Activated T-helper 1 cell treated with anti-CD3 and anti-CD28 coated beads, Interleukin-12 subunit alpha, Interleukin-12 subunit beta, Interleukin-2, Interleukin-4 antibody, amounts not matched to agents 30 ng/mL and 10 ng/mL and 1 ng/mL, durations not matched to agents 14 hours and 24 hours and 36 hours (primary cell): ENCODE measurements at places on chromosomes 12 and 14.

DNA sequence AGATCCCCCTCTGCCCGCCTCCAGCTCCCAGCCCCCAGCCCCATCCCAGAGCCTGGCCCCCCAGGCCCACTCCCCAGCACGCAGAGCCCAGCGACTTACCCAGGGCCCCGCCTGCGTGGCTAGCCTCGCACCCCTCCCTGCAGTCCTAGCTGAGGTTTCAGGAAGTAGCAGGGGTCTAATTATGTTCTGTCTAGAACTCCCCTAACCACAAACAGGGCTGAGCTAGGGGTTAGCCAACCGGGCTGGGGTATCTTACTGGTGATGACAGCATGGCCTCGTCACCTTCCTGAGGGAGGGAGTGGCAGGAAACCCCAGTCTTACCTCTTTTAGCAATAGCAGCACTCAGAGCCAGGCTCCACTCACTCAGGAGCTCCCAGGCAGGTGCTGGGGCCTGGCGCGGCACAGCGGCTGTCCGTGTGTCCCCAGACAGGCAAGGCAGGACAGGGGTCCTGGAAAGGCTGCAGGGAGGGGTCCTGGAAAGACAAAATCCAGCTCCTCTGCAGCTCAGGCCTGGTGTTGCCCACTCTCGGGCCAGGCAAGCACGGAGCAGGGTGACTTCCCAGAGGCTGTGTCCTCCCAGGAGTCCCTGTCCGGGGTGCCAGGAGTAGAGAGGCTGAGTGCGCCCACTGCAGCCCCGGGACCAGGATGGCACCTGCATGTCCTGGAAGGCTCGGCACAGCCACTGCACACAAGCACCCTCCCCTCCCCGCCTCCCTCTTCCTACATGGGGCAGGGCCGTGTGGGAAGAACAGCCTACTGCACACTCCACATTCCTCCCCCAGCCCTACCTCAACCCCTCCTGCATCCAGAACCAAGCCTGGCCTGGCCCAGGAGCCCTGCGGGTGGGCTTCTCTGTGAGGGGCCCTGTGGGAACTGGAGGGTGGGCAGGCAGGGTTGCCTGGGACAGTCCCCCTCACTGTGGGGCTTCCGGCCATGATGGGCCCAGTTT lies at the start of gene GPR132:
Gene GPR132 (minus strand): TSS at position 151 of the 949 bp plus-strand sequence. CDS start 10,010 bp downstream, outside the sequence.
- peak; percentile 89 for DNase-seq

- DNase-seq = no peak
Observed at GRCh38 chr12:67784831-67785230, 136.3 kb downstream of the DYRK2 start.

DNA sequence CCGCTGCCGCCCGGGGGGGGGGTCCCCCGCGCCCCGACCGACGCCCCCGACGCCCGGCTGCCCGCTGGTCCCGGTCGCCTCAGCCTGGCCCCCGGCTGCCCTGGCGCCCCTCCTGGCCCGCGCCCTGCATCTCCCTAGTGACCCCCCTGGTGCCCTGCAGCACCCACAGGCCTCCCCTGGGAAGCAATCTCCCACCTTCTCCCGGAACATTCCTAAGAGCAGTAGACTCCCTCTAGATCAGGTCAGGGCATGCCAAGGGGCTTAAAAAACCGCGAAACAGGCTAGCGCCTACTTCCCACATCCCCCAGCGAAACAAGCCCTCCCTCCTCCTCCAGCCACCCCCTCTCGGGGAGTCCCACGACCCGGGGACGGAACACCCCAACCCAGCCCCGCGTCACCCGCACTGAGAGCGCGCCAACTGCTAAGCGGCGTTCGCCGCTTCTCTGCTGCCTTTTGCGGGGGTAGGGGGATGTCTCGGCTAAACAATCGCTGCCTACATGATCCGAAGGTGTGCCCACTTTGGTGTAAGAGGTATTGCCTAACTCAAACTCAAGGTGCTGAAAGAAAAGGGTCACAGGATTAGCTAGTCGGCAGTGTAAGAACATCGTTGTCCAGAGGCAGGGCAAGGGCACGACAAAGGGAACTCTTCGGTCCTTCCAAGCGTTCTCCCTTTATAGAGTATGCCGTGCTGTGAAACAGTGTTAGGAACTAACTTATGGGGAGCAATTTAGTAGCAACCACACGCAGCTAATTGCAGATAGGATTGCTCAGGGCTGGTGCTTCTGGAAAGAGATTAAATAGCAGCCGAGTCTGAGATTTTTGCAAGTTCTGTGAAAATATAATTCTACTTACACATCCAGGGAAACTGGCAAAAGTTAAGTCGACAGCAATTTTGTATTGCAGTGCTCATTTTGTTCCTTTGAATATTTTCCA lies 619 bp upstream of the NTN4 start:
- DNase-seq = no peak

DNA sequence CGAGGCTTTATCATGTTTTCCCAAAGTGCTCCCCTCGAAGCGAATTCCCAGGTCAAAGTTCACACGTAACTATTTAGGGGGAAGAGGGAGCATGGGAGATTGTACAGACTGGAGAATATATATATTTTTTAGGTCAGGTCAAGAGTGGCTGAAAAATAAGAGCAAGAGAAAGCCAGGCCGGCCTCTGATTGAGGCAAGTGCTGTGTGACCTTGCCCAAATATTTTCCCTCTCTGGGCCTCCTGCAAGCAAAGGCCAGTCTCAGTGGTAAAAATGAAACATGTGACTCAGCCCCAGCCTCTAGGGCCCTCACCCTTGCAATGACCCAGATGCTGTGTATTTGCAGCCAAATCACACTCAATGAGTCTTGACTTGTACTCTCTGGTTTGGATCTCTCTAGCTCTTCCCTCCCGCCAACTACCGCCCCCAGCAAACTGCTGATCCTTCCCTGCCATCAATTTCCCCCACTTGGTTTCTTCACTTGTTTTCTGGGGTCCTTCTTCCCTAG lies 34.1 kb downstream of the SMUG1 start:
- no peak for DNase-seq

DNA sequence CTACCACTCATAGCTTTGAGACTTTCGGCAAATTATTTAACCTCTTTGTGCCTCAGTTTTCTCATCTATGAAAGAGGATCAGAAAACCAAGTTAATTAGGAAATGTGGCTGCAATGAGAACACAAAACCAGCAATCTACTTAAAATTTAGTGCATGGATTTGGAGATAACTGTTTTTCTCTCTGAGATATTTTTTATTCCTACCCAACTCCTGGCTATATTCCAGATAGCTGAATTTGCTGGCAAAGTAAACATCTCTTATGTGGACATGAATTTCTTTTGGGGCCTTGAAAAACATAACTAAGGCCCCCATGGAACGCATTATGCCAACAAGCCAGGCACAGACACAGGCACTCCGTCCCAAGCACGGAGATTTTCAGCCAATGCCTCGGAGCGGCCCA lies 53.4 kb upstream of the FOXN3 start:
- DNase-seq = no peak

DNA sequence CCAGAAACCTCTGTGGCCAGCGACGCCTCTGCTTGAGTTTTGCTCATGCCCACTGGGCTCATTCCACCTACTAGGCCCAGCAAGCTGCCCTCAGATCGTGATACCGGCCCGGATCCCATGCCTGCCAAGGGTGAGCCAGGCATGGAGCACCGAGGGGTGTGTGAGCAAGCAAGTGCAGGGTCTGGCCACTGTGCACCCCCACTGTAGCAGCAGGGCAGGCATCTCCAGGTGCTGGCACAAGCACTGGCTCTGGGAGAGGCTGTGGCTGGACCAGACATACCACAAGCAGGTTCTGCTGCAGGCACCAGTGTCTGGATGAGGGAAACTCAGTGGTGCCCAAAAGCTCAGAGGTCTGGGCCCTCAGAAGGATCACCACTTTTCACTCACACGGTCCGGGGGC lies 20.6 kb downstream of the FAM186A start:
- no peak for DNase-seq

GRCh38 chr12:72673853-72674252 lies 401.7 kb downstream of the TRHDE start:
- DNase-seq = no peak

DNA sequence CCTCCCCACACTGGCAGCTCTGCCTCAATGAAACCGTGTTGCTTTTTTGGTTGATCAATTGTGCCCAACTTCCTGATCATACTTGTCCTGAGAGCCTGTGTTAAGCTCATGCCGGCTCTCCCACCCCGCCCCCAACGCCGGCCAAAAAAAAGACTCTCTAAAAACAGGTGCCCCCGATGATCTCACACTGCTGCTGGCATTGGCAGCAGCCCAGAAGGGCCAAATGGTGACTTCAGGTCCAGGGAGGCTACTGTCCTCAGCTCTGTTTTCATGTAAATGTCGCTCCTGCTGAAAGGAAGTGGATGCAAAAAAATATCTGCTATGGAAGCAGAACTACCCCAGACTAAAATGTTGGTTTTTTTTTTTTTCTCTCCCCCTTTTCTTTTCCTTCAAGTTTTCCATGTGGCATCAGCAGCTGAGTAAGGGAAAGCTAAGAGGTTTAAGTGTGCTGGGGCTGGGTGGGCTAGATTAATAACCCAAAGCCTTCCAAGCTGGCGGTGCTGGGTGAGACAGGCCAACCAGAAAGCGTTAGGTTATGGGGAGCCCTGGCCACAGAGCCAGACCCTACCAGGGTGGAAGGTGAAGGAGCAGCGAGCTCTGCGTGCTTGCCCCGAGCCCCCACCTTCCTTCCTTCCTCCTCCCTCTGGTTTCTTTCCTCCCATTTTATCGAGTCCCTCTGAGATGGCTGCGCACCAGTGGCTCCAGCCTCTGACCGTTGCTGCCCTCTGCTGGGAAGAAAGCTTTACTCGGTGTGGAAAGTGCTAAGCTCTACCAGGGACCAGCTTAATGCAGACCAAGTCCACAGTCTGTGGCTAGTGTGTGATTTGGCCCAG lies 396.1 kb downstream of the NRXN3 start:
- peak; percentile 19 for DNase-seq

DNA sequence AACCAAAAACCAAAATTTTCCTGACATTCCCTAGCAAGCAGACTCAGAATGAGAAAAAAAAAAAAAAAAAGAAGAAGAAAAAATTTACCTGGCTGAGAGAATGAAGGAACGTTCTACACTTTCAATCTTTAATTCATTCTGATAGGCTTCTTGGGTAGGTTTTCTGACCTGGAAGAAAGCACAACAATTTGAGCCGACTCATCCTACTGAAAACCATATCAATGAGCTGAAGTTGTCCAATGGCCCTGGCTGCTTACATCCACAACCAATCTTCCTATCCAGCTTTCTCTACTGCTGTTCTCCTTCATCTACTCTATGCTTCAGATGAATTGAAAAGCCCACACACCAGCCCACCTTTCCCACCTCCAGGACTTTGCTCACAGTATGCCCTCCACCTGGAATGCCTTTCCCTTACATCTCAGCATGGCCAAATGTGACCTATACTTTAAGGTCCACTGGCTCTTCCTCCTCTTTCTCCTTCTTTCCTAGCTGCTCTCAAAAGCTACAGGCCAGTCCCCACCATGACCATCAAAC lies 31.6 kb upstream of the NR2C1 start:
- DNase-seq = no peak

DNA sequence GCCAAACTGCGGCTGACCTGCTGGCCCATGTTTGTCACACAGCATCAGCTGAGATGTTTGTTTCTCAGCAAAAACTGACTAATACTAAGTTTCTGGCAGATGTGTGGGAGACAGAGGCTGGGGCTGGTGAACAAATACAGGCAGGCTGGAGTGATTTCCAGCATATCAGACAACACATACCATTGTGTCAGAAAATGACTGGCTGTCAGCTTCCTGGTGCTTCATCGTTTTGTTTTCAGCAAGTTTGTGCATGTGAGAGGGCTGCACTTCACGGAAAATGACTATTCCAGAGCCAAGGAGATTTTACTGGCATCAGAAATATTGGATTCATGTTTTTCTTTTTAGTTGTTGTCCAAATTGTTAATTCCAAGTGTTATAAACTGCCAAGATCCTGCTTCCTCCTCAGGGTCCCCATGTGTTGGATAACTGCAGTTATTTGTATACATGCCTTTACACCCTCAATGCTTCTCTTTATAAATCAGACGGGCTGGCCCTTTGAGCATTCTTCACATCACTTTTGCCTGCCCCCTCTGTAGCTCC lies 145.7 kb downstream of the GALC start:
- DNase-seq = no peak

GRCh38 chr12:4047421-4047820 lies 174.2 kb upstream of the PARP11 start:
- DNase-seq = no peak

DNA sequence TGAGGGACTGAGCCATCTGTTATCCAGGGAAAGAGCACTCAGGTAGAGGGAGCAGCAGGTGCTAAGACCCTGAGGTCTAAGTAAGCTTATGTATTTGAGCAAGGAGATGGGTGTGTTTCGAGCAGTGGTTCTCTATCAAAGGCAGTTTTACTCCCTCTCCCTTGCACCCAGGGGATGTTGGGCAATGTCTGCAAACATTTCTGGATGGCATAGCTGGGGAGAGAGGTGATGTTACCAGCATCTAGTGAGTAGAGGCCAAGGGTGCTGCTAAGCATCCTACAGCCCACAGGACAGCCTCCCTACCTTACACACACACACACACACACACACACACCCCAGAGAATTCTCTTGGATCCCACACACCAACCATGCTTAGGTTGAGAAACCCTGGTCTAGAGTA lies 221.0 kb upstream of the PWP1 start:
- DNase-seq = no peak

DNA sequence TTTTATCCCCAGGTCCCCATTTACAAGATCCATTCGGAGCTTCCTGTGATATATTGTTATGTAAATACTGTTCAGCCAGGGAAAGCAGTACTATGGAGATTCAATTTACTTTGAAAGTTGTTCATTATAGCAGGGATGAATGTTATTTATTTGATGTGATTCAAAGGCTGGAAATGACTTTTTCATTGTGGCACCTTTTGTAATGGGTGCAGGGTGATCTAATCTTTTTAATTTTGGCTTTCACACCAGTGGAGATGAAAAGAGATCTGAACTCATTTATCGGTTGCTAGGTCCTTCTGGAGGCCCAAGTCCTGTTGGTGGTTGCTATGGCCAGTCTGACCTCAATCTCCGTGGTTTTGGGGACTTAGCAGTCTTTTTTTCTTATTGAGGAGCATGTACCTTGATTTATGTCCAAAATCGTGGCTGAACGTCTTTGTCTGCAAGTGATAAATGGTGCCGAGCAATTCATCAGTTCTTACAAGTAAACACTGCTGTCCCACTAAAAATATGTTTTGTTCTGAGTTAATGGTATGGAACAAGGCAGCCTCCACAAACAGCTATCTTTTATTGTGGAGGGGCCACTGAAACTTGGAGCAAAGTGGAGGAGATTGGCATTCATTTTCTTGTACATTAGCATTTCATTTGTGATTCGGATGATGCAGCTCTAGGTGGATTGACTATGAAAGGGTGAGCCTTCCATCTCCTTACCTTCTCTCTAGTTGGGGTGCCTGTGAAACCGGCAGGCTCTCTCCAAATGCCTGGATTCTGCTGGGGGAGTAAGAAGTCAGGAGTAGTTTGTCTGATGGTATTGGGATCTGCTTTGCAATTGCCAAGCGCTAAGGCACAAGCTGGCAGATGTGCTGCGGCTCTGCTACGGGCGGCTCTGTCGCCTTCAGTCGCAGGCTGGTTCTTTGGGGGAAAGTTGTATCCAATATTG lies 2.0 kb downstream of the RMST start:
- DNase-seq = no peak

GRCh38 chr12:104199964-104200363 lies 15.6 kb upstream of the TXNRD1 start:
- DNase-seq = no peak

- no peak for DNase-seq
Observed at GRCh38 chr12:92871116-92871515, 58.0 kb downstream of the EEA1 start.

GRCh38 chr14:75231320-75231719 lies 47.3 kb upstream of the FOS start:
- DNase-seq = no peak

GRCh38 chr12:40376533-40377267 lies 151.9 kb downstream of the LRRK2 start:
- no peak for DNase-seq

- DNase-seq = no peak
Observed at GRCh38 chr14:85444635-85445034, 85.3 kb upstream of the FLRT2 start.

- DNase-seq = no peak
Observed at GRCh38 chr12:89064780-89065179, 287.5 kb downstream of the DUSP6 start.
